ENCODE measurements at places on chromosomes 11 and 22.

DNA sequence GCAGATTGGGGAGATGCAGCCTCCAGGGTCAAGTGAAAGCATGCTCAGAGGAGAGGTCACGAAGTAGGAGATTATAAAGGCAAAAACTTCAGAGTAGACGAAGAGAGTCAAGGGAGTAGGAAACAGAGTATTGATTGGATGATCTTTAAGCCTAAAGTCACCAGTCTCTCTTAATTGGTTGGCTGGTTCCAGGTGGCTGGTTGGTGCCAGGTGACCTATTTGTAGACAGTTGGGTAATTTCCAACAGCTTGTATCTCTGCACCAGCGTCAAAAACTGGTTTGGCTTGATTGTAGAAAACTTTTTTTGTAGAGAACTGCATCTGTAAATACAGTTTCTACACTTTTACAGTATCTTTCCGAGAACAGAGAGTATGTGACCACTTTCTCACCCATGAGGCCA, 75.7 kb upstream of the CCDC90B start:
- ATAC-seq, result no peak

- no peak for ATAC-seq
Observed at GRCh38 chr11:10886652-10887250, 28.9 kb upstream of the ZBED5 start.

DNA sequence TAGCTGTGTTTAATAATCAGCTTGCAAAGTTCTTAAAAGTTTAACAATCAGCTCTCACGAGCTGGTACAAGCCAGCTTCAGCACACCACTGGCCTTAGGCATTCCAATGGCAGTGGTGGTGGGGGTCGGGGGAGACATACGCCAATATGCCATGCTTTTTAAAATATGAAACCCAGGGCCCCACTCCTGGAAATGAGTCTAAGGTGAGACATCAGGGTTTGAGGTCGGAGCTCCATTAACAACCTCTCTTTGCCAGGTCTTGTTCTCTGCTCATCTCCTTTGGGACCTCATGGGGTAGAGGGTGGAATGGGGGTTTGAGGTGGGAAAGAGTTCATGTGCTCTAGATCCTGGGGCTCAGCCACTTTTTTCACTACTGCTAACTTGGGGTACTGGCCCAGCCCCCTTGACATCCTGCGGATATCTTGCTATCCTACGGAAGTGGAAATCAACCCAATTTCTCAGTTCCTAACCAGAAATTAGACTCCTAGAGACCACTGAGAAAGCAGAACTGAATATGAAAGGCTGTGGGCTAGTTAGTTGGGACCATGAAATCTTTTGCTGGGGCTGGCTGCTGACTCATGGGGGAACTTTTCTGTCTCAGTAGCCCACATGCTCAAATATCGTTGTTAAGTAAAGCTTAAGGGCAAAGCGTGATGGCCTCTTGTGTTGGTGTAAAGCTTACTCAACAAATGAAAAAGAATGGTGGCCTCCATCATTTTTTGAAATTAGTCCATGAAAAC, 90.1 kb downstream of the PDHX start:
- ATAC-seq, result peak; percentile 97

DNA sequence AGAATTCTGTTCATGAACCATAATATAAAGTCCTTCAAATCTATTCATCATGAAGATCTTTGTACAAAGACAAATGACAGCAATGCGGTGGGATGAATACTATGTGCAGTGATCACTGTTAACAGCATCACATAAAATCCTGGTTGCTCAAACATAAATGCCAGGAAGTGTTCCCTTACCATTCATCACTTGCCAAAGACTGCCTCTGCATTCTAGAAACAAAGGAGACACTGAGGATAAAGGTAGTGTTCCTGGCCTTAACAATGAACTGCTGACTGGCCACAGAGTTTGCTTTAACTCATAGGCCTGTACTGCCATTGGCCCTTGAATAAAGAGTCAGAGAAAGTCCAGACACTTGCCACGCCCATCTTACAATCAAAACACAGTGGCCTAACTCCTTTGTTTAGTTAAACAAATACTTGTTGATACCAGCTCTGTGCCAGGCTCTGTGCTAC, 29.5 kb downstream of the C2CD3 start:
- no peak for ATAC-seq

DNA sequence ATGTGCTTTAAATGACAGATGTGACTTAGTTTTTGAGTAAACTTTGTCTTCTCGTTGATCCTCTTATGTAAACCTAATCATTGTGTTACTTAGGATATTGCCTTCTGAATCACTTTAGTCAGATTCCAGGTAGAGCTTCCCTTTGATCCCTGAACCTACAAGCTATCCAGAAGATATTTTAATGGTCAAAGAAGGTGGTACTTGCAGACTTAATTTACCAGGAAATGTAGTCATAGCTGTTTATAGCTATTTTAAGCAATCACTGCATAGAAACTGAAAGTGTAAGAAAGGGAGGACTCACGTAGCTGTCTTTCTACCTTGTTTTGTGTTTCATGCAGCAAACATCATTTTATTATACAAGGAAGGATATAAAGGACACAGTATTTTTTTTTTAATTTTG, 189.5 kb downstream of the DDX10 start:
- peak; percentile 58 for ATAC-seq

GRCh38 chr11:102685754-102686153, 19.8 kb downstream of the MMP27 start:
- ATAC-seq, result no peak

DNA sequence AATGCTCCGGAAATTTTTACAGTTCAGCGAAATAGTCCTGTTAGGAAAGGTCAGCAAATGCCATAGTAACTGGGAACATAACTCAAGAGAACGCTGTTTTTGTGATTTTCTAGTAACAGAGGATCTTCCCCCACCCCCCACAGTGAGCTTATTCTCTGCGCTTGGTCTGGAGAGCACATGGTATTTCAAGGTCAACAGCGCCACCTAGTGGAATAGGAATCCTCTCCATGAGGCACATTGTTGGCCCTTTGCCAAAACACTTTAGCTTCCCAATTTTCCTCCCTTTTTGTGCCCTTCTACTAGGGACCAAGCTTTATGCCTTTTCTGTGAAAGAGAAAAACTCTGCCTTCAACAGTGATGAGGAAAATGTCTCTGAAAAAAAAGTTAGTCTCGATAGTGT, 13.2 kb upstream of the OR4C12 start:
- ATAC-seq, result no peak

DNA sequence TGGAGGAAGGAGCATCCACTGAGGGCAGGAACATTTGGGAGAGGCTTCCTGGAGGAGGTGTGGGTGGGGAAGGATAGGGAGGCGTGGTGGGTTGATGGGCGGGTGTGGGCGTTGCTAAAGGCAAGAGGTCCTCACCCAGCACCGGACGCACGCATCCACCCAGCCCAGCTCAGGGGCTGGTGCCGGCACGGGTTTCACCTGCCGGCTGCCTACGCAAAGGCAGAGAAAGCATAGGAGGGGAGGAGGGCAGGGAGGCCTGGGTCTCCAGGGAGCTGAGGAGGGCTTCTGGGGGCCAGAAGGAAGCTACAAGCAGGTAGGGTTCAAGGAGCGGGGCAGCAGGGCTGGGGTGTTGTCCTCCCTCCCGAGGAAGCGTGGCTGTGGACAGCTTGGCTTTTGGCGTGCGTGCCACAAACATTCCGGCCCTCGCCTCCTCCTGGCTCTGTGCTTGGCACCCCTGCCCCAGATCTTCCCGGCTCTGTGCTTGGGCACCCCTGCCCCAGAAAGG, 7.8 kb downstream of the SSH3 start:
- ATAC-seq, result no peak

- ATAC-seq, result no peak
Observed at GRCh38 chr11:122663056-122663740, 7.7 kb downstream of the UBASH3B start.

- ATAC-seq, result no peak
Observed at GRCh38 chr11:47593934-47594855, at the start of gene C1QTNF4. C1QTNF4 (minus strand) TSS chr11:47594411; CDS start chr11:47590810, 3,601 bp downstream.

GRCh38 chr11:121802542-121802941, 313.5 kb downstream of the BLID start:
- ATAC-seq, result no peak

DNA sequence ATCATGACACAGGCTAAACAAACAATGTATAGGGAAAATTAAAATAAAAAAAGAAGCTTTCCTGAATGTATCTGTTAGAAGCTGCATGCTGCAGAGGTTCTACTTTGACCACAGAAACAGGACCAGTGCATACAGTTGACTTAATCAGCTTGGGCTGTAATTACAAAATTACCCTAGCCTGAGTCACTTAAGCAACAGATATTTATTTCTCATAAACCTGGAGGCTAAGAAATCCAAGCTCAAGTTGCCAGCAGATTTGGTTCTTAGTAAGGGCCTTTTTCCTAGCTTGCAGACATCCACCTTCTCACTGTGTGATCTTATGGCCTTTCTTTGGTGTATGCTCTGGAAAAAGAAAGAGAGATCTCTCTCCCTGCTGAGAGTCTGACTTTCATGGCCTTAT, 946.5 kb upstream of the RAG2 start:
- no peak for ATAC-seq

- ATAC-seq, result no peak
Observed at GRCh38 chr22:32932176-32932575, 126.0 kb downstream of the SYN3 start.

DNA sequence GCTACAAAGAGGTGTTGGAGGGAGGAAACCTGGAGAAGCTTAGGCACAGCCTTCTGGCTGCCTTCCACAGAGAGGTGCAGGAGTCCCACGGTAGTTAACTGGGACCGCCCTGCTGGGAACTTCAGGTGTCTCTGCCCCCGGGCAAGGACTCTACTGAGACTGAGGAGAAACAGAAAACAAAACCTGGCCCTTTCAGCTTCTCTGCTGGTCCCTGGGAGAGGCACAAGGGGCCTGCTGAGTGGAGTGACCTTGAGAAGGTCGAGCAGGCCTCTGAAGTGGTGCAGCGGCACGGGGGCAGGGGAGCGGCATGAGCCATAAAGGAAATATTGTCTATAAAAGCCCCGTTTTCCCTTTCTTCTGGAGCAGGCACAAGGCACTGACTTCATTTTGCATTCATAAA, 38.9 kb downstream of the NTM start:
- ATAC-seq, result no peak

DNA sequence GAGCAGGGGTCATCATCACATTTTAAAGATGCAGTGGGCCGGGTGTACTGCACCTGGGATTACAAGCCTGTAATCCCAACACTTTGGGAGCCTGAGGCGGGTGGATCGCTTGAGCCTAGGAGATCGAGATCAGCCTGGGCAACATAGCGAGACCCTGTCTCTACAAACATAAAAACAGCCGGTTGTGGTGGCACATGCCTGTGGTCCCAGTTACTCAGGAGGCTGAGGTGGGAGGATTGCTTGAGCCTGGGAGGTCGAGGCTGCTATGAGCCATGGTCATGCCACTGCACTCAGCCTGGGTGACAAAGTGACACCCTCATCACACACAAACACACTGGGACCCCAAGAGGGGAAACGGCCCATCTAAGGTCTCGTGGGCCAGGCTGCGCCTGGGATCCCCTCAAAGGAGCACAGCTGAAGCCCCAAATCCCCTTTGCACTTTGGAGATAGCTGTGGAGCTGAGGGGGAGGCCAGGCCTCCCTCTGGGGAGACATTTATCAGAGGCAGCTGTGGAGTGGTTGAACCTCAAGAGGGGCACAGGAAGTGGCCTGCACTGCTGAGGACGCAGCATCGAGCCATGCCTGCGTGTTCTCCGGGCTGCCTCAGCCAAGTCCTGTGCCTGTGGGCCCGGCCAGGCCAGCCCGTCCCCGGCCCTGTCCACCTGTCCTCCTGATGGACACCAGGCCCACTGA, 27.5 kb downstream of the OSBPL5 start:
- ATAC-seq, result no peak

GRCh38 chr22:43854786-43855271, 7.5 kb downstream of the SULT4A1 start:
- no peak for ATAC-seq

GRCh38 chr11:117438371-117439000, 110.8 kb downstream of the CEP164 start:
- ATAC-seq, result peak; percentile 38

- ATAC-seq, result peak; percentile 98
Observed at GRCh38 chr22:17258015-17258787, 39.0 kb upstream of the ADA2 start.

GRCh38 chr11:33636104-33636503, 64.5 kb downstream of the C11orf91 start:
- ATAC-seq, result no peak

DNA sequence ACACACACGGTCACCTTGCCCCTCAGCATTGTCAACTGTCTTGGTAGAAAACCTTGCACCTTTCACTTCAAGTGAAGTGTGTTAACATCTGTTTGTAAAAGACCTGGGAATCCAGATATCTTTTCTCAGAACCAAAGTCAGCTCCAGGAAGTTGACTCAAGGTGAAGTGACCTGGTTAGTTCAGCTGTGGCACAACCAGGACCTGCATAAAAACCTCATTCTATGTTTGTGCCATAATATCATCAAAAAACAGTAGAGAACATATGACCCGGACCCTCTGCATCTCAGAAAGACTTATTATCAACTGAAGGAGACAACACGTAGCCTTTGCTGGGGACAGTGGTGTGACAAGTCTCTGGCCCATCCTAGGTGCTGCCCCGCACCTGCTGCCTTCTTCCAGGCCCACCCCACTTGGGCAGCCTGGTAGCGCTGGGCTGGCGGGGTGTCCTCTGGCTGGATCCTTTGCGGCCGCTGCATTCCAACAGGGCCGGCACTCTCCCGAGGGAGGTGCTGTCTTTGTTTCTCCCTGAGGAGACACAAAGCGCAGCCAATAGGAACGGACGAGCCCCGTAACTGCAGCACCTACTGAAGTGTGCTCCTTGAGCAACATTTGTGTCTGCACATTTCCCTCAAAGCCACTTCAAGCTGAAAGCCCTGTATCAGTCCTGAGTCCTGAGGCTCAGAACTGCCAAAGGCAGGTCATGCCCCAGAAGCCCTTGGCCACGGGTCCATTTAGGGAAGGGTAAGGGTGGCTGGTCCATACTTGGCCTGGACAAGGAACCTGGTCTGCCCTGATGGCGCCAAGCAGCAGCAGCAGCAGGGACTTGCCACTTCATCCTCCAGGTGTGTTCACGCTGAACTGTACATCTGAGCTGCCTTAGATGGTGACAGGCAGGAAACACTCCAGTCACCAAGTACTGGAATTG, 25.2 kb downstream of the LRRC74B start:
- ATAC-seq, result no peak

- ATAC-seq, result no peak
Observed at GRCh38 chr11:11977206-11977938, 31.1 kb downstream of the DKK3 start.

- ATAC-seq, result peak; percentile 67
Observed at GRCh38 chr22:29040385-29041275, 21.0 kb downstream of the C22orf31 start.

- ATAC-seq, result no peak
Observed at GRCh38 chr11:77593883-77594282, 4.1 kb downstream of the AQP11 start.

All from stimulated activated memory B cell treated with anti-CD40 and anti-IgM and Interleukin-4, amounts not matched to agents 10 μg/mL and 1 μg/mL and 100 μg/mL, for 72 hours (primary cell).